HT1080 (cell line): ENCODE measurements at places on chromosomes 6 and 20. TPM values are rescaled to one million over a fixed set of nuclear protein-coding genes. Genes with fewer than 3 reads are reported as not detected.

NMBR gene
- total RNA-seq, result not detected in 2 replicates

PLA2G7 gene
- not detected in 2 replicates for total RNA-seq

HCRTR2 gene
- total RNA-seq, result not detected in 2 replicates

DNA sequence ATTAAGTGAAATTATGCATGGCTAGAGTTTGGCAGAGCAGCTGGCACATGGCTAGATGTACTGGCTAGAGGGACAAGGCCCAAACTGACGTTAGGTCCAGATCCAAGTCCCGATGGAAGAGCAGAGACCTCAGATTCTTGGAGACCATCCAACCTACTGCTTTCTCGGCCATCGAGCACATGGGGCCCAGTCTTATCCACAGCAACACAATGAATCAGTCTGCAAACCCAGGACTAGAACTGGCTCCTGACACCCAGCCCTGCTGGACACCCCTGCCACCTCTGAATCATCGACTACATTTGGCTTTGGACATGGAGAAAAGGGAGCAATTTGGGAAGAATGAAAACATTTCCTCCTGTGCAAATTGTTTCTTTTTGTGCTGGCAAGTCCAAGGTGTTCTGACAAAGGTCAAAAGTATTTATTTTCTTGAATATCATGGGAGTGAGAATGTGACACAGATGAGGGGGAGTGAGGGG is 23.9 kb upstream of the YWHAB start:
- DNase-seq, result peak; percentile 44

GRM1 gene
- total RNA-seq, result 0.03 TPM in 1 of 2 replicates, not detected in the other

HLA-F gene
- 0.40 and 0.90 TPM in 2 replicates for total RNA-seq

C6orf15 gene
- total RNA-seq, result not detected in 2 replicates

- DNase-seq, result no peak
Measured at GRCh38 chr6:47759364-47759763, 22.5 kb upstream of the OPN5 start.

DEFB124 gene
- not detected in 2 replicates for total RNA-seq

GRCh38 chr6:87674290-87674689 is 27.7 kb downstream of the AKIRIN2 start:
- DNase-seq, result no peak

SMOC2 gene
- total RNA-seq, result not detected in 2 replicates

PNLDC1 gene
- not detected in 2 replicates for total RNA-seq

GRCh38 chr20:5835871-5836270 is 85.7 kb downstream of the SHLD1 start:
- DNase-seq, result peak; percentile 50

- no peak for DNase-seq
Measured at GRCh38 chr6:133948472-133948871, 4.6 kb upstream of the TBPL1 start.

DNA sequence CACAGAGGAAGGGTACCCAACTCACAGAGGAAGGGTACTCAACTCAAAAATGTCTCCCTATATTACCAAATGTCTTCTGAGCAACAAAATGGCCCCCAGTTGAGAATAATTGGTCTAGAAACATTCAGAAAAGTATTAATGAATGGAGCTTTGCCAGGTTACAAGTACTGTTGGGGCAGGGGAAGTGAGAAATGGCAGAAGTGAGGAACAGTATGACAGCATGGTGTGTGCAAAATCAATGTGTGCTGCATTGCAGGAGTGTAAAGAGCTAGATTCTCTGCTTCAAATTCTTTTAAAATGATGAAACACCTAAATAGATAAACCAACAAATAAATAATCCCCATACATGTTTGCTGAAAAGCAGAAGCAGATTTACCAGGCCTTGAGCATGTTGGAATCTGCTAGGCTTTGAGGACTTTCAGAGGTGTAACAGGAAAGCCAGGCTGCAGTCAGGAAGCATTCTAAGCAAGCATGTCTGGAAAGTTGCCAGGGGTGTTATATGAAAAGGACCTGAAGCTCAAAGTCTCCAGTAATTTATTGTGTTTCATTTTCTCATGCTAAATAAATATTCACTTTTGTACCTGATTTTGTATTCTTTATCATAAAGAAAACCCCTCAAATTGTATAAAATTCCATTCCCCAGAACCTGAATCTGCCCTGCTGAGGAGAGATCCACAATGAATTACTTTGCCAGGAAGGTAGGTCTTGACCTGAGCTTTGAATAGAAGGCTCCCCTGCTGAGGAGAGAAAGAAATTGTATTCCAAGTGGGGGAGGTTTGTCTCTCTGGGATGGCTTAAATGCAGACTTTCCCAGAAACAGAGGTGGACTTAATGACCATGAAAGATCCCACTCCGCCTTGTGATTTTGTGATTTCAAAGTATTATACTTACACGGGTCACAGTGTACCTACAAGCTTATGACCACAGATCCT is 265.0 kb upstream of the MARCKS start:
- peak; percentile 13 for DNase-seq

GRCh38 chr6:23637296-23637695 is 488.7 kb upstream of the NRSN1 start:
- DNase-seq, result peak; percentile 28

GRCh38 chr20:10812759-10813327 is 139.0 kb upstream of the JAG1 start:
- DNase-seq, result no peak

DNA sequence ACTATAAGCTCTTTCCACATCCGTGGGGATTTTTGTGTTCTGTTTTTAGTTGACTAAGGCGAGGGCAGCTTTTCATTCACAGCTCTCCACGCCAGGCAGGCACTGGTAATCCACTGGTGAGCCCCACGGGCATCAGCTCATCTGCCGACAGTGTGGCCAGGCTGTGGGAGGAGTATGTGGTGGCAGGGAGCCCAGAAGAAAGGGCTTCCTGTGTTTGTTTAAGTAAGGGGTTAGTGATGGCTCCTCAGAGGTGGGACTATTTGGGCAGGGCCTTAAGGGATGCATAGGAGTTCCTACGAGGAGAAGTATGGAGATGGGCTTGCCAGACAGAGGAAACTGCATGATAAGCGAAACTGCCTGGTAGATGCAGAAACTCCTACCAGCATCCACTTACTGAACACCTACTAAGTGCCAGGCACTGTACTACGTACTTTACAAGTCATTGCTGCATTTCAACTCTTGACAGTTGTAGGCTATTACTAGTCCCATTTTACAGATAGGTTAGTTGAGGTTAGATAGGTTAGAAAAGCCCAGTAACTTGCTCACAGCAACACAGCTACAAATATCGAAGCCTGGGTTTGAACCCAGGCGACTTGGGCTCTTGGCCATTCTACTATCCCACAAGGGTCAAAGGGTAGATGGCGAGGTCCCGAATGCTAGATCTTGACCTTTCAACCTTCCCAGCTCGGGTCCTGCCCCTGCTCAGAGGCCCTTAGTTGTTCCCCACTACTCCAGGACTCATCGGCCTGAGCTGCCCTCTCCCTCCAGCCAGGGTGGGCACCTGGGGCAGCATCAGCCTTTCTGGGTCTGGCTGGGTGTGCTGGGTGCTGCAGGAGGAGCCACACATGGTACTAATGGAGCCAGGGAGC is 55.1 kb downstream of the CEBPB start:
- peak; percentile 85 for DNase-seq

DNA sequence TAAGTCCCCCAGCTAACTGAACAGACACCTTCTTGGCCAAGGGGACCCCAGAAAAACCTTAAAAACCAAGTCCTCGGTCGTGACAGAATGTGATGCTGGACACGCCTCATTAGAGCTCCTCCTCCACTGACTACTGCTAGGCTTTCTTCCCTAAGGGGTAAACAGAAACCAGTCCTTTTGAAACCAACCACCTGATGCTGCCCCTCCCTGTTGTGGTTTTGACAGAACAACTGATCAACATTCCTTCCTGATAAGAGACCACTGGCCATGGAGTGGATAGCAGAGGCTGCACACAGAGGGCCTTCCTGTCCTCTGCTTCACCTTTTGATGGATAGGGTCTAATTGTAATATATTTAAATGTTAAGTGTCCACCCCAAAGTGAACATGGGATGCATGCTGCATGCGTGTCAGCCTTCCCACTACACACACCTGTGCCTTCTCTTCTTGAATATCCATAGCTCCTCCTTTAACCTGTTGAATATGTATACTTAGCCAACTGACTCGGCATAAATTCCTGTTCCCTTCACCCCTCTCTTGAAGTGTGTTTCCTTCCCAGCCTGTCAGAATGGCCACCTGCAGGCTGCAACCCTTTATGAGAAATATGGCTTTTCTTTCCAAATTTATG is 27.9 kb upstream of the SLC2A12 start:
- peak; percentile 21 for DNase-seq

GRCh38 chr20:33013701-33014326 is 6.3 kb downstream of the BPIFB2 start:
- DNase-seq, result no peak

DNA sequence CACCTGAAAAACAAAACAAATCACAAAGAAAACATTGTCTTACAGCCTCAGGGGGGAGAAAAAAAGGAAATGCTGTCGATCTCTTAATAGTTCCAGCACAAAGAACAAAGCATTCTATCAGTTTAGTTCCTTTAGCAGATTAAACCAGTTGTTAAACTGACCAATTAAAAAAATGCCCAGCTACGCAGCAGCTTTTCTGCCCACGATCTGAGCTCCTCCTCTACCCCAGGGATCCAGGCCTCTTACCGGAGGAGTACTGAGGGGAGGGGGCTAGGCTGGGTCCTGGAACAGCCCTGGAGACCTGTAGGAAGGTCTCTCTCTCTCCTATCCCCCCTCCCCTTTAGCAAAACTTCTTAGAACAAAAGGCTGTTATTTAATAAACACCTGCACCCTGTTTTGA is 13.4 kb downstream of the PTK7 start:
- no peak for DNase-seq

DNA sequence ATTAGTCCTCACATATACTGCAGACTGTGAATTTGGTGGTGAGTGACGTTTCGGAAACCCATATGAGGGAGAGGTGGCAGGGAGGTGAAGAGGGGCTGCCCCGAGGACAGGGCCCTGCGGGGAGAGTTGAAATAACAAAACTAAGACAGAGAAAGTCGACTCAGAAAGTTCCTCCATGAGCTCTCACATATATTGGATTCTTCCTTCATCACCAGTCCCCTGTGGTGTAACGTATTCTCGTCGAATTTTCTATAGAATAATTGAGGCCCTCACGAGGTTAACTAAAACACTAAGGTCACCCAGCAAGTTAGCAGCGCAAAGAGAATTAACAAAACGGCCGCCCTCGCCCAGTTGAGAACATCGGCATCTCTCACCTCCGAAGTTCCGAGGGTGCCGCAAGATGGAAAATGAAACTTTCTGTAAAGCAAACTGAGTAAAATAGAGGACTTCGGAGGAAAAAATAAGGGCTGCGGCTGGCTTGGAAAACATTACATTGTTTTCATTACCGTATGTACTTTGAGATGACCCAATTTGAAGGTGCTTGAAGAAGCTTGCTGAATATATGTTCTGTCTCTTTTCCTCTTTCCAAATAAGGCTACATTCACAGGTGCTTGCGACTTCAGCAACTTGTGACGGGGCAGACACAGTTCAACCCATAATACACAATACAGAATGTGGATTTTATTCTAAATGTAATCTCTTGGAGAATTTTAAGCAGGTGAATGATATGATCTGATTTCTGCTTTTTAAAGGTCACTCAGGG is 490.9 kb upstream of the JARID2 start:
- no peak for DNase-seq

GRCh38 chr6:35035481-35036030 is 105.6 kb downstream of the TCP11 start:
- DNase-seq, result no peak

MEP1A gene
- total RNA-seq, result not detected in 2 replicates

POU5F1 gene
- total RNA-seq, result not detected in 2 replicates

GRCh38 chr6:131083687-131084086 is 20.6 kb upstream of the EPB41L2 start:
- DNase-seq, result no peak

GRCh38 chr6:30782425-30783014 is 38.2 kb upstream of the IER3 start:
- DNase-seq, result peak; percentile 69

LHFPL5 gene
- 0.70 TPM in 1 of 2 replicates, not detected in the other for total RNA-seq

GRCh38 chr20:14617123-14617522 is 279.7 kb upstream of the FLRT3 start:
- DNase-seq, result peak; percentile 2

GRCh38 chr6:165662041-165662748 is 846 bp downstream of the PDE10A start:
- DNase-seq, result peak; percentile 38

DNA sequence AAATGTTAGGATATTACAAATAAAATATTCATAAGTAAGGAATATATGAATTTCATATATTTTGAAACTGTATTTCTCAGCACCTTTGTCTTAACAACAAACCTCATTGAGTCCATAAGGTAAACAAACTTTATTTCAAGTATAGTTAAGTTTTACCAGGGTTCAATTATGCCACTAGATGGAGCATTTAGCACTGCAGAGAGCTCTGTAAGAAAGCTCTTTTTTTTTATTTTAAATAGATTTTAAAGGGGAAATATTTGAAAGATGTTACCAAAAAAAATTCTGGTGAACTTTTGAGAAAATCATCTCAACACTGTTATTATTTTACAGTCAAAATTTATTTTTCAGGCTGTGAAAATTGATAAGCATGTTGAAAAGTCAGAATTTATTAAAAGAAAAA is 955.2 kb upstream of the EYS start:
- peak; percentile 8 for DNase-seq

GRCh38 chr20:38192323-38192885 is 27.3 kb upstream of the TGM2 start:
- DNase-seq, result no peak
